ENCODE measurements at places on chromosomes 13 and 19. TPM values are rescaled to one million over a fixed set of nuclear protein-coding genes. Genes with fewer than 3 reads are reported as not detected.

Gene STX10
- total RNA-seq, result 42.2 TPM

Gene KIR2DL4
- total RNA-seq, result not detected

Gene GJB2
- 0.07 TPM for total RNA-seq

Gene TSSK6
- total RNA-seq, result 1.7 TPM

Gene ZNF534
- 0.07 TPM for total RNA-seq

Gene ZSWIM4
- total RNA-seq, result 19.4 TPM

Gene CPAMD8
- 1.6 TPM for total RNA-seq

Gene TMEM147
- 101 TPM for total RNA-seq

Gene SHANK1
- 6.4 TPM for total RNA-seq

Gene UBE2L5
- total RNA-seq, result not detected

Gene AXL
- total RNA-seq, result 448 TPM
